ENCODE measurements at places on chromosomes 12 and 14.

DNA sequence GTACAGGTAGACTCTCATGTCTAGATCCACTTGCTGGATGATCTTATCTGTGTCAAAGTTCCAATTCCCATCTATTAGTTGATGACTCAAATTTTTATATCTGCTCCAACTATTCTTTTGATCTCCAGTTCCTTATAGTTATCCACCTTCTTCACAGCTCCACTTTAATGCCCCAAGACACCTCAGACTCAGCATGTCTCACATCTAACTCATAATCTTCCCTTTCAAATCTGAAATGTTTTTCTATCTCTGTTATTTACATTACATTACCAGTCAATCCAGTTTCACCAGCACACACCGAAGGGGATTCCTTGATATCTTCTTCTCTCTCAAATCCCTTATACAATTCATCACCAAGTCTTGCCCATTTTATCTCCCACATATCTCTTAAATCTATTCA lies 3.7 kb upstream of the METAP2 start:
- no peak for DNase-seq

- no peak for DNase-seq
Observed at GRCh38 chr14:63565448-63565847, 22.3 kb upstream of the PPP2R5E start.

- DNase-seq = no peak
Observed at GRCh38 chr14:104788161-104788818, 7.3 kb downstream of the AKT1 start.

- no peak for DNase-seq
Observed at GRCh38 chr14:94548999-94549985, 11.9 kb upstream of the SERPINA4 start.

DNA sequence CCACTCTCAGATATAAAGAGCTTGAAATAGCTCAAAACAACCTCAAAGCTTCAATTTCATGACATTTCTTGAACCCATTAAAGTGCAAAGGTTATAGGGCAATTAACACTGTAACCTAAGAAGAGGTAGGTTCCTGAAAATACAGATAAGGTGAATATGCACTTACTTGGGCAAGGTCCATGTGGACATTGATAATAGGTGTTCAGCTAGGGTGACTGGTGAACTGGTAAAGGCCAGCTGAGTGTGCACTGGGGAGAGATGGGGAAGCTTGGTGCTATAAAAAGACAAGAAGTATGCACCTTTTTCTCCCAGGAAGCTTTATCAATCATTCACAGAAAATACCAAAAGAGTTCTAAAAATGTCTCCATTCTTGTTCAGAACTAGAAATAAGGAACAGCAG lies 418.6 kb downstream of the SLC16A7 start:
- no peak for DNase-seq

GRCh38 chr14:58978343-58978742 lies 210.1 kb upstream of the DAAM1 start:
- DNase-seq = no peak

DNA sequence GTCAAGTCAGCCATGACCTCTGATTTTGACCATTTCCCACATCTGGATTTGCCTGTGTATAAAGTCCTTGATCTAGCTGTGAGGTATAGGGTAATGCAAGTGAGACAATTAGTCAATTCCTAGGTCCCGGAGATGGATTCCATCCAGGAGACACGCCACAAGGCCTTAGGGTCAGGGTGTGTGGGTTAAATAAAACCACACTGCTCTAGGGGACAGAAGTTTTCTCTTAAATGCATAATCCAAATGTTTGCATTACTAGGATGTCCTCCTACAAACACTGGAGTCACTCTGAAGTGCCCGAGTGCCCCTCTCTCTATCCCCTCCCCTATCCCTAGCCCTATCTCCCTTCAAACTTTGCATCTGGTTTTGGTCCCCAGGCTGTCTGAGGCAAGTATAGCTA lies 26.8 kb downstream of the LRIG3 start:
- DNase-seq = peak; percentile 32

GRCh38 chr14:89955745-89956660 lies at the start of gene TDP1:
Gene TDP1, plus strand, starts transcription at chr14:89955927. Its CDS starts 7,188 bp downstream, at chr14:89963115.
- peak; percentile 95 for DNase-seq

Measured in C1 segment of cervical spinal cord (tissue), 14 donors.